Osteoblast (primary cell): ENCODE measurements at places on chromosomes 6 and 20. TPM values are rescaled to one million over a fixed set of nuclear protein-coding genes. Genes with fewer than 3 reads are reported as not detected.

- DNase-seq = peak; percentile 45
Observed at GRCh38 chr6:12024699-12025434, 12.8 kb downstream of the HIVEP1 start.

- no peak for DNase-seq
Observed at GRCh38 chr6:130189531-130190397, 33.0 kb downstream of the SAMD3 start.

The SAMD10 gene
- total RNA-seq = 0.59 and 1.4 TPM in 2 replicates

DNA sequence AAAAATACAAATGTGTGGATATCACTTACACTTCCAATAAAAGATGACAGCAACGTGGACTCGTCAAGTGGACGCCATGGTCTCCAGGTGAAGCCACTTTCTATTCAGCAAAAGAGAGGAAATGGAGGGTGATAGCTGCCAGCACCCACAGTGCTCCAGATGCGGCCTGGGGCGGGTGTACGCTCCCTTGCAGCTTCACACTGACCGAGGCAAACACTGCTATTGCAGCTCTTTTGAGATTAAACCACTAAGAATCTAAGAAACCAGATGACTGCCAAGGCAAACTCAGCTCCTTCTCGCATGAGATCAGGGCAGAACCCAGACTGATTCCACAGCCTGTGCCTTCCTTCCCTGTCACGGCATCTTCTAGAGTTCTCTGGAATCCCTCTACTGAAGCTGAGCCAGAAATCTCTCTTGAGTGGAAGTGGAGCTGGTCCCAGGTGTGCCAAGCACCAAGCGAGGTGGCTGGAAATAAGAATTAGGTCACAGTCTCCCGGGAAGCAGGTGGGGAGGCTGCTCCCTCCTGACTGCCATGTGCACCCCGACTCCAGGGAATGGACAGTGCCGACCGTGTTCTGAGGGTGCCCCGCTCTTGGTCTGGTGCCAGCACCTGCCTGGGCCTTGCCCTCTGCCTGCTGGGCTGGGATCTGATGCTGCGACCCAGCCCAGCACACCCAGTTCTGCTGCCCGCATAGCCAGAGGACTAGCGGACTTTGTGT is 90.1 kb upstream of the AFDN start:
- no peak for DNase-seq

DNA sequence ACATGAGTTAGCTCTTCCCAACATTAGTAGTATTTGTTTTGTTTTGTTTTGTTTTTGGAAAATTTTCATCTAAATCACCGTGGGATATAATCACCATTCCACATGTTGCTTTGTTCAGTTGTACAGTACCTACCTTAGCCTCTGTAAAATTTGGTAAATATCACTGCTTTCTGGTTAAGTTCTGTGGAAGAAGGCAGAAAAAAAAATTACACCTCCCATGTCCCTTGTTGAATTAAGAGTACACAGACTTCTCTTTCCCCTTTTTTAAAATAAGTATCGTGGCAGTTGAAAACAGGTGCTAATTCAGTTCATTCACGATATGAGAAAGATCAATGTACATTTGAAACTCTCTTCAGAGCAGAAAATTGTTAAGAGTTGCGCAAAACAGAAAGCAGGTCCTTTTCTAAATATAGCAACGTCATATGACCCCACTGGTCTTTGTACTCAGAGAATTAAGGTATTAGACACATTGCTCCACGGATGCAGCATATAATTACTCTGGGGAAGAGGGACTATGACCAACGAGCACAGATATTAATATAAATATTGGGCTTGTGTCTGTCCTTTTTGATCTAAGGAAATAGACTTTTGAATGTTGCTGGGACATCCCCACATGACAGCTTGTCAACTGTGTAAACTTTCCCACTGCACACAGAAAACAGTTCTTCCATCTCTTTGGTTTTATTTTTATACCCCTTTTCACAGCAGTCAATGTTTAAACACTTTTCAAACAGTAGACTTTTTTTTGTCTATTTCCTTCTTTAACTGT is 58.6 kb upstream of the ZNF217 start:
- DNase-seq = no peak

DNA sequence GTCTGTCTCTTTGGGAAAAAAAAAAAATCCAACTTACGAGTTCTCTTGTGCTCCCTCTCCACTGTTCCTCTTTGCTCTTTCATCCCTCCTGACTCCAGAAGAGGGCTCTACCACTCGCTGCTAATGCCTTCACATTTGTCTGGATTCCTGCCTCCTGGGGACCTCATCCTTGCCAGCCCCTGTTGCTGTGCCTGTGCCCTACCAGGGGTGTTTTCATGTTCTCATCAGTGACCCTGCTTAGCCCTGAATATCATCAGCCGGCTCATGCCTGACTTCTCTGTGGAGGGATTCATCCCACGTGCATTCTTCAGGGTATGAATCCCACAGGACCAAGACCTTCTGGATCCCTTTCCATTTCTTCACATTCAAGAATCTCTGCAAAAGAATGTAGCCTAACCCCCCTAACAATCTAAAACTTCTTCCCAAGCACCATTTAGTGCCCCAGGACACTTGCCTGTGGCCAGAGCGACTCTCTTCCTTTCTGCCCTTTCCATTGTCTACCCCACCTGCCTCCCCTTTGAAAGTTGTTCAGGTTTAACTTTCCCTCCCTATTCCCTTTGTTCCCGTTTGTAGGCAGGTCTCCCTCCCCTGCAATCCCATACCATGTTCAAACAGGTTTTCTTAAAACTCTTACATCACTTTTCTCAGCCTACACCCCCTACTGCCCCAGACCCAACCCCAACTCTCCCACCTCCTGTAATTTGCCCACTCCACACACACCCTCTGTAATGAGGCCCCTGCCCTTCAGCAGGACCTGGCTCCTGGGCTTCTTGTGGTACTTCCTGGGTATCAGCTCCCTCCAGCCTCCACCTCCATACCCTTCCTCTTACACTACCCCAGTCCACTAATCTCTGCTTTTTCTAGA is 50.2 kb downstream of the RREB1 start:
- DNase-seq = no peak

GRCh38 chr20:12207875-12208274 is 290.2 kb downstream of the BTBD3 start:
- DNase-seq = no peak

The AIG1 gene
- total RNA-seq = 70.9 and 96.9 TPM in 2 replicates

DNA sequence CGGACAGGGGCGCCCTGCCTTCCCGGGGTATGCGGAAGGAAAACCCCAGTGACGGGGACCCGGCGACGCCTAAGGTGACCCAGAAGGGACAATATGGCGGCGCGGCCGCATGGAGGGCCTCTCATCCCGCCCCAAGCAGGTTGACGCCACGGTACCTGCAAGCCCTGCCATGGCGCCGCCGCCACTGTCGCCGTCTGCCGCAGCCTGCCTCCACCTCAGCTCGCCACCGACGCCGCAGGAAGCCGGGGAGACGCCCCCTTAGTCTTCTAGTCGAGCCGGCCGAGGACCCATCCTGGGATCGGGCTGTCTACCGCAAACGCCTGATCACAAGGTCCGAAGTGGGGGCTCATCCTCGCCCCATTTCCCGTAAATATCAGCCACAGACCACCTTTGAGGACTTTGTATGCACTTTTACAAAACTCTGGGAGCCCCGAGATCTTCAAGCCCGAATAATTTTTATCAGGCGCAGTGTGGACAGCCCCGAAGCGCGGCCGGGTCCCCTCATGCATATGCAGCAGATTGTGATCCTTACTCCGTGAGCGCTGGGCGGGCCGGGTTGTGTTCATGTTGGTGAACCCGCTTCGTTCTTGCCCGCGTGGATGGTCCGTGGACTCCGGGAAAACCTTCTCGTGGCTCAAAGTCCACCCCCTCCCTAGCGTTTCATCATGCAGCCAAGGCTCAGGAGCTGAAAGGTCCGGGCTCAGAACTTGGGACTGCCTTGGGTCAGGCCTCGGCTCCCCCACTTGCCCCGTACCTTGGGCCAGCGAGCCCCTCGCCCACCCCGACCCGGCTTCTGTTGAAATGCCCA is at the start of gene BLCAP:
Gene BLCAP, minus strand, starts transcription at position 239 of the 808 bp plus-strand sequence. CDS start 8,702 bp downstream, outside the sequence.
- peak; percentile 99 for DNase-seq

The SYCP2L gene
- 0.36 TPM in 1 of 2 replicates, not detected in the other for total RNA-seq

- DNase-seq = no peak
Observed at GRCh38 chr20:37723668-37724067, 29.8 kb downstream of the CTNNBL1 start.

The TRIM40 gene
- not detected in 2 replicates for total RNA-seq

DNA sequence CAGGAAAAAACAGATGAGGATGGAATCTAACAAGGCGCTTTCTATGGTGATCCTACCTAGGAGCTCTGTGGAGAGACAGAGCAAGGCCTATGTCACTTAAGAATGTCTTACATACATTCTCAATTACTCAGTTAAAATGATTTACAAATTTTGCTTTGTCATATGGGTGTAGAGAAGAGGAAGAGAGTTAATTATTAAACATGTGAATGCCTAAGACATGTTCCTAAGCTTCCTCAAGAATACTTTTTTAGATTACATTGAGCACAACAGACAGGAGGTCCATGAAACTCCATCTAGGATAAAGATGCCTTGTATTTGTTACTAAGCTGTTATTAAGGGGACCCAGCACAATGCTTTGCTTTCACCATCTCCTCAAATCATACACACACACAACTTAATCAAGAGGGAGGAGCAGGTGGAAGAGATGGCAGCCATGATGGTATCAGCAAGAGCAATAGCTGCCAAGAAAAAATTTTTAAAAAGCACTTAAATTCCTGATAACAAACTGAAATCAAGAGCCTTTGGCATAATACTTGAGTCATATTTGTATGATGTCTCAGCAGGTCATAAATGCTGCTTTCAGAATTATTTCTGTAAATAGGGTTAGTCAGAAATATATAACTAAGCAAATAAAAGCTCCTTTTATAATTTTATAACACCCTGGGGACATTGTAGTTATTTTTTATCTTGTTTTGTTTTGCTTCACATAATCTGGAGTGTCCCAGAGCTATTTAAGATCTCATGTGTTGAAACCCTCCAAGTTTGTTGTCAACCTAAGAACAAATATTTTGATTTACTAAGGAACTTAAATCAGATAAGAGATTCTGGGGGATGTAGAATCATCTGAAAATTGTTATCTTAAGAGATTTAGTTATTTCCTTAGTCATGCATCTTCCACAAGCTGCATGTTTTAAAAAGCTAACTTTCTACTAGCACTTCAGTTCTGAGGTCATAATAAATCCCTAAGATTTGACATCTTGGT is 70.0 kb upstream of the CD2AP start:
- peak; percentile 82 for DNase-seq

- DNase-seq = no peak
Observed at GRCh38 chr6:130882370-130882769, 55.2 kb downstream of the SMLR1 start.

DNA sequence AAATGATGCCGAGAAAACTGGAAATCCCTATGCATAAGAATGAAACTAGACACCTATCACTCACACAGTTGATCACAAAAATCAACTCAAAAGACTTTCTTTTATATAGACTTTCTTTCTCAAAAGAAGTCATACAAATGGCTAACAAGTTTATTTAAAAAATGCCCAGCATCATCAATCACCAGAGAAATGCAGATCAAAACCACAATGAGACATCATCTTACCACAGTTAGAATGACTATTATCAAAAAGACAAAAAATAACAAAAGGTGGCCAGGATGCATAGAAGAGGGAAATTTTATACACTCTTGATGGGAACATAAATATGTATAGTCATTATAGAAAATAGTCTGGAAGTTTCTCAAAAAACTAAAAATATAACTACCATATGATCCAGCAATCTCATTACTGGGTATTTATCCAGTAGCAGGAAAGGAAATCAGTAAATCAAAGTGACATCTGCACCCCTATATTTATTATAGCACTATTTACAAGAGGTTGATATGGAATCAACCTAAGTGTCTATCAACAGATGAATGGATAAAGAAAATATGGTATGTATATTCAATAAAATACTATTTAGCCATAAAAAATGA is 3.4 kb upstream of the RNF217 start:
- DNase-seq = no peak

The HRH3 gene
- not detected in 2 replicates for total RNA-seq

The WFDC2 gene
- not detected in 2 replicates for total RNA-seq

The ASF1A gene
- 15.2 and 16.2 TPM in 2 replicates for total RNA-seq

- no peak for DNase-seq
Observed at GRCh38 chr6:163243083-163243482, 171.4 kb upstream of the QKI start.

DNA sequence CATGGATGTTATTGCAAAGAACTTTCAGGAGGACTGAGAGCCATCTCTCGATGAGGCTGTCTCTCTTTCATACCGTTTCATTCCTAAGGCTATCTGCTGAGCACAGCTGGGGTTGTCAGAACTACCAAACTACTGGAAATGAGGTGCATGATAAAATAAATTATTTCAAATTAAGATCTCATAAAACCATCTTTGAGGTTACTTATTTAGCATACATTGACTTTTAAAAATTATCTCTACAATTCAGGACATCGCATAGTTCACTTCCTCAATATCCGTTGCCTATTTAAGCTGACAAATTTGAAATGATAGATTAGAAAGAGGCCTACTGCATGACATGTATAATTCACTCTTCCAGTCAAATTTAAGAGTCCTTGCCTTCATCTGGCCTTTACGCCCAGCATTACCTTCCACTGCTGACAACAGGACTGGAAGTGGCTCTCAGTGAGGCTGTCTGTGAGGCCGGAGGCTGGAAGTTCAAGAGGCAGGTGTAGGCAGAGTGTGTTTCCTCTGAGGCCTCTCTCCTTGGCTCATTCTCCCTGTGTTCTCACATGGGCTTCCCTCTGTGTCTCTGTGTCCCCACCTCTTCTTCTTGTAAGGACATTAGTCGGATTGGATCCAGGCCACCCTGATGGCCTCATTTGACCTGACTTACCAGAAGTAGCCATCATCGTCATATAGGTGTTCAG is 12.8 kb upstream of the DUSP22 start:
- no peak for DNase-seq

DNA sequence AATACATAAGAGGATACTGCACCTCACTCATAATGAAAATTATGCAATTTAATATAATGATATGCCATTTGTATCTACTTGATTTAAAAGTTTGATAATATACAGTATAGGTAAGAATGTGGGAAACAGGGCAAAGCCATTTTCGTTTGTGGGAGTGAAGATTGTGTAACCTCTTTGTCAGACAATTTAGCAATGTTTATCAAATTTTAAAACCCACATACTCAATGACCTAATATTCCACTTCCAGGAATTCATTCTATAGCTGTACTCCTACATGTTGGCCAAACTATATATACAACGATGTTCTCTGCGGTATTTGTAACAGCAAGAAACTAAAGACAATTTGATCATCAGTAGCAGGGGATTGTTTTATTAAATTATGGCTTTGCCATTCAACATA is 17.8 kb upstream of the FKBP5 start:
- DNase-seq = no peak

The KAT14 gene
- 17.4 and 20.6 TPM in 2 replicates for total RNA-seq

- peak; percentile 77 for DNase-seq
Observed at GRCh38 chr20:48747840-48748414, 79.9 kb downstream of the PREX1 start.
